ENCODE measurements at places on chromosomes 12 and 14.

DNA sequence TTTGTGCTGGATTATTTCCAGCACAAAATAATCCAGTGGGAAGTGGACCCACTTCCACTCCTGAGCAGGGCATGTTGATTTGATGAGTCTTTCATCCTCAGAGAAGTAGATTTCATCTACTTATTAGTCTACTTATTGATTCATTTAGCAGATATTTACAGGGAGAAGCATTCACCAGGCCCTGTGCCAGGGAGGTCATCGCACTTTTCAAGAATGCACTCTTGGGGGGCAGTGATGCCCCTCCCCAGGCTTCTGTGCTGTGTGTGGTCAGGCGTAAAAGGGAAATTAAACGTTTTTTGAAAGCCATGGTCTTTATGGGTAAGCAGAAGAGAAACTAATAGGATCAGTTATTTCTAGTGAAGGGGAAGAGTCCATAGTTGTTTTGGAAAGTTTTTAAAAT is 610.7 kb upstream of the TMEM132C start:
- DNase-seq: no peak

GRCh38 chr14:101407328-101407727 is 154.0 kb upstream of the DIO3 start:
- DNase-seq: no peak

DNA sequence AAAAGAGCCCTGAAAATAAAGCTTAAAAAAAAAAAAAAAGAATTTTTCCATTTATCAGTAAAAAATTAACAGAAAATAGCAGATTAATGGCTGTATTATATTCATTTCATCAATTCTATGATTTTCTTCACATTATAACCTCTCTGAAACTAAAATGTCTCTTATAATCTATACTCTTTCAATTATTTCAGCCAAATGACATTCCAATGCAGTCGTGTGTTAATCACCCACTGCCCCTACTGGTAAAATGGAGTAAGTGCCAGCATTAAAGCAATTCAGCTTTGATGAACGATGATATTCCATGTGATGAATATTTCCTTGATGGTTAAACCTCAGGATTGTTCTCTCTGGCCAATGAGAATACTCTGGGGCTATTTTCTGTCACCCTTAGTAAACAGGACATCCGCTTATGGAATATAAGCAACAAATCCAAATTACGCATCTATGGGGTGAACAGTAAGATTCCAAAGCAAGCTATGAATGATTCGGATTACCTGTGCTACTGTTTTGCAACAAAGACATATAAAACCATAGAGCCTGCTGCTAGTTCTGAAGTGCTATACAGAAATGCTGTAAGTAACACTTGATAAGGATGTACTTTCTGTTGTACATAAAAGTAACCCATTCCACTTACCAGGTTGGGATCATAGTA is 20.3 kb upstream of the SYCP3 start:
- peak; percentile 44 for DNase-seq

DNA sequence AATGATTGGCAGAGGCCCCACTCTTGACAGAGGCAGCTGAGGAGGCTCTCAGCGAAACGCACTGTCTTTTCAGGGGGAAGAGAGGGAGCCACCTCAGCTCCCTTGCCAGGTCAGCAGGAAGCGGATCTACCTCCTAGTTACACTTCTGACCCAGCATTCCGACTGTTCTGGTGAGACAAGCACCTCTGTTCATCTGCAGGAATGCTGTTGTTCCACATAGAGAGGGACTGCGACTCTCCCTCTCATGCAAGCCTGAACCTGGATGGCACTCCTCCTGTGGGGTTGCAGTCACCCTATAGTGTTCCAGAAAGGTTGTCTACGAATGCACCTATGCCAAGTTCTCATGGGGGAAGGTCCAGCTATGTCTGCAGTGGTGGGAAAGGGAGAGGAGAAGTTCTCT is 37.1 kb upstream of the AEBP2 start:
- DNase-seq: no peak

- DNase-seq: peak; percentile 42
Measured at GRCh38 chr12:65123435-65124063, 2.4 kb upstream of the WIF1 start.

GRCh38 chr14:33551963-33552362 is 398.9 kb downstream of the EGLN3 start:
- no peak for DNase-seq

- no peak for DNase-seq
Measured at GRCh38 chr12:64680235-64680634, 69.9 kb downstream of the RASSF3 start.

GRCh38 chr14:38971258-38971921 is 131.6 kb downstream of the SEC23A start:
- DNase-seq: no peak

GRCh38 chr14:66293533-66294105 is 192.6 kb upstream of the CCDC196 start:
- no peak for DNase-seq

DNA sequence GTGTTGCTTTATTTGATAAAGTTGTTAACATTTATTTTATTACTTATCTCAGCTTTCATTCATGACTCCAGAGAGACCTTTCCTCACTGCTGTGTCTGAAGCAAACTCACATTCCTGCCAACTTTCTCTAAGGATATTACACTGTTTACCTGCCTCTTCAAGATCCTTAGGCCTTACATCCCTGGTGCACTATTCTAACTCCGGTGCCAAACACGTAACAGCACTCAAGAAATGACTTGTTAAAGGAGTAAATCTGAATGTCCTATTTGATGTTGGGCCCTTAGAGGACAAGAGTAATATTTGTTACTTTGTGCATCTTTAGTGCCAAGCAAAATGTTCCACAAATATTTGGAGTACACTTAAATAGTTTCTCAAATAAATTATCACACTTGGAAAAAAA is 324.1 kb upstream of the FLRT2 start:
- no peak for DNase-seq

DNA sequence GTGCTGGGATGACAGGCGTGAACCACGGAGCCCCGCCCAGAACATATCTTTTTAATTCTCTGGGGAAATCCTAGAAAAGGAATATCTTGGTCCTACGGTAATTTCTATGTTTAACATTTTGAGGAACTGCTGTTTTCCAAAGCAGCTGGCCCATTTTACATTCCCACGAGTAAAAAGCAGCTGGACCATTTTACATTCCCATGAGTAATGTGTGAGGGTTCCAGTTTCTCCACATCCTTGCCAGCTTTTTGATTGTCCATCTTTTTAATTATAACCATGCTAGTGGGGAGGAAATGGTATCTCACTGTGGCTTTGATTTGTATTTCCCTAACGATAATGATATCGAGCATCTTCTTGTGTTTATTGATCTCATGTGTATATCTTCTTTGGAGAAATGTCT is 4.4 kb upstream of the P2RX4 start:
- DNase-seq: no peak

DNA sequence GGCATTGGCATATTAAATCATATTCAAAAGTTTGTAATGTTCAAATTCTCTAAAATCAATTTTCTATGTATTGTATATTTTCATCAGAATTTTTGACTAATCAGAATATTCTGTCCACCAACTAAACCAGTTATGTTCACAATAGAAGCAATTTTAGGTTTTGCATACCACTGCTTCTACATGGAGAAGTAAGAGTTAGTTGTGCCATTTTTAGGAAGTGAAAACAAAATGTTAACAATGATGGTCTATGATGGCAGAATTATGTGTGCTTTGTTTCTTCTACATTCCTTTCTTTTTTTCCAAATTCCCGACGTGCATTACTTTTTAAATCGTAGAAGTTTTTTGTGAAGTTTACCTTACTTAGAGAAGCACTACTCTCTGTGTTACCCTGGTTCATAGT is 29.5 kb downstream of the ABHD12B start:
- DNase-seq: no peak

DNA sequence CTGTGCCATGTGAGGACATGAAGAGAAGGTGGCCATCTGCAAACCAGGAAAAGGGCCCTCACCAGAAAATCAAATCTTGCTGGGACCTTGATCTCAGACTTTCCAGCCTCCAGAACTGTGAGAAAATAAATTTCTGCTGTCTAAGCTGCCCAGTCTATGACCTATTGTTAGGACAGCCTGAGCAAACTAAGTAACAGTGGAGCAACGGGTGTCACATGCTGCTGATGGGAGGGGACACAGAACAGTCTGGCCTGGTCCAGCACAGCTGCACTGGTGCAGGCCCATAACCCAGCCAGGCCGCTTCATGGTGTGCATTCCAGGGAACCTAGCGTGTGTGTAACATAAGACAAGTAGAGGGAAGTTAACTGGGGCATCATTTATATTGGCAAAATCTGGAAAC is 42.1 kb downstream of the GRIP1 start:
- no peak for DNase-seq

DNA sequence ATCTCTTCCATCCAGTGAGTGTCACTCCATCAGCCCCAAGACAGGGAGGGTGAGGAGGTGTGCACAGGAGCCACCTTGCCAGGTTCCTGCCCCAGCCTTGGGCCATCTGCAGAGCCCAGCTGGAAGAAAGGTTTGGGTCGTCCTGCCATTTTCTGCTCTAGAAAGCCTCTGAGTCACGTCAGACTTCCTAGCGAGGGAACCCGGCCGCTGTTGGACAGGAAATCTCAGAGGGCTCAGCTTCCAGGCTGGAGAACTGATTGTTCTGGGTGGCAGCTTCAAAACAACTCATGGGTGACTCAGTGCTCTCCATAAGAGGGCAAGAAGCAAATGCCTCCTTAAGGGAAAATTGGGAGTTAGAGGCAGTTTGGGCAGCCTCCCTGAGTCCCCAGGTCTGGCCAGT is 16.6 kb downstream of the HIP1R start:
- DNase-seq: peak; percentile 88

DNA sequence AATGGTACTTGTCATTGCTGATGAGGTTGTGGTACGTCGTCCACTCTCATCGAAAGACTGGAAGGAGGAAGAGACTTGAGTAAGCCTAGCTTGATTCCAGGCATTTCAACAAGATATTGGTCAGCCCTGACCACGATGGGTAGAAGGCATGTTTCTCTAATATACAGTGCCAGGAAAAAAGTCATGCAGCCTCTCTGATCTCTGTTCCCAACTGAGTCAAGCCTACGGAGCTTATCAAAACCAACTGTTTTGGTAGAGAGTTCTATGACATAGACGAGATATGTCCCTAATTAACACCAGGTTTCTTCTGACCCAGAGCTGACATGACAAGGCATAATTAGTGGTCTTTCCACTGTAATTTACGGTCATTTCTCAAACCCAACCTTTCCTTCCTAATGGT is 58.5 kb downstream of the NIN start:
- DNase-seq: peak; percentile 68

GRCh38 chr12:123089140-123089539 is 61.8 kb downstream of the PITPNM2 start:
- DNase-seq: no peak

DNA sequence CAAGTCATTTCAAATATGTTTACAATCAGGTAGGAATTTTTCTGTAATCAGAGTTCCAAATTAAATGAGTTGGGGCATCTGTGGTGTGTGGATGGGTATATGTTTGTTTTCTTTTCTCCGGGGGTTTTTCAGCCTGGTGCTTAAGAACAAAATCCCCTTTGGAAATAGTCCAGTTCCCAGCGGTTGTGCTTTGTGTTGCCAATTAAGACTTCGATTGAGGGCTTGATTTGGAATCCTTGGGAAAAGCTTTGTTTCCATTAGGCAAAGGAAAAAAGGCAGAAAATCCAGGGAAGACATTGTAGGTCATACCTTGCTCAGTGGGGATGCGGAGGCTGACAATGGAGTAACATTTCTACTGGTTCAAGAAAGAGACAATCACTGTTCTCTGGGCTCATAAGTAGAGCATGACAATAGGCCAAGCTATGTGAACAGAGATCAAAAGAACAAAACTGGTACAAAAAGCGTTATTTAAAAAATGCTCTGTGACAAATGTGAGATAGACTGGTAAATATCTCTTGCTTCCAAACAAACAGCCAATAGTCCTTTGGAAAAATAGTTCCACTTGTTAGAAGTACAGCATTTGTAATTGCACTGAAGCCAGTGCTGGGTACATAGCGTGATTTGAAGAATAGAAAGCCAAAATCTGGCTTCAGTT is 79.7 kb downstream of the EML1 start:
- no peak for DNase-seq

DNA sequence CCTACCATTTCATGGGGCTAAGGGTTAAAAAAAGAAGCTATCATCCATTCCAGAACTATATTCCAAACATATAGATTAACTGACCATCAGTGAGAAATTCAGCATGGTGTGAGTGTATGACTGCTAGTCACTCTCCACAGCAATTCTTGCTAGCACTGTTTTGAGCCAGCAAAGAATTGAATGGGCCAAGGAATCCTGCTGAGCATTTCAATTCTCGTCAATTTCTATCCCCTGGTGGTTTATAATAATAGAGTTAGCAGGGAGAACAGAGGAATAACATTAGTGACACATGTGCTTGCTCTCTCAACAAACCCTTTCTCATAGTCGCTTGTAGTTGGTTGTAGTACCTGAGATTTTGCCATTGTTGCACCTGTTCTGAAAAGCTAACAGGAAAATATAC is 7.2 kb downstream of the MBIP start:
- no peak for DNase-seq

- peak; percentile 64 for DNase-seq
Measured at GRCh38 chr12:105481392-105482300, 151.2 kb downstream of the C12orf75 start.

GRCh38 chr12:67068761-67069450 is 200.3 kb upstream of the CAND1 start:
- DNase-seq: peak; percentile 53

- peak; percentile 98 for DNase-seq
Measured at GRCh38 chr12:6323340-6323994, 13.0 kb downstream of the PLEKHG6 start.

GRCh38 chr14:105179191-105179590 is 1.9 kb downstream of the NUDT14 start:
- no peak for DNase-seq

GRCh38 chr12:14111230-14111865 is 129.9 kb upstream of the GRIN2B start:
- DNase-seq: no peak

DNA sequence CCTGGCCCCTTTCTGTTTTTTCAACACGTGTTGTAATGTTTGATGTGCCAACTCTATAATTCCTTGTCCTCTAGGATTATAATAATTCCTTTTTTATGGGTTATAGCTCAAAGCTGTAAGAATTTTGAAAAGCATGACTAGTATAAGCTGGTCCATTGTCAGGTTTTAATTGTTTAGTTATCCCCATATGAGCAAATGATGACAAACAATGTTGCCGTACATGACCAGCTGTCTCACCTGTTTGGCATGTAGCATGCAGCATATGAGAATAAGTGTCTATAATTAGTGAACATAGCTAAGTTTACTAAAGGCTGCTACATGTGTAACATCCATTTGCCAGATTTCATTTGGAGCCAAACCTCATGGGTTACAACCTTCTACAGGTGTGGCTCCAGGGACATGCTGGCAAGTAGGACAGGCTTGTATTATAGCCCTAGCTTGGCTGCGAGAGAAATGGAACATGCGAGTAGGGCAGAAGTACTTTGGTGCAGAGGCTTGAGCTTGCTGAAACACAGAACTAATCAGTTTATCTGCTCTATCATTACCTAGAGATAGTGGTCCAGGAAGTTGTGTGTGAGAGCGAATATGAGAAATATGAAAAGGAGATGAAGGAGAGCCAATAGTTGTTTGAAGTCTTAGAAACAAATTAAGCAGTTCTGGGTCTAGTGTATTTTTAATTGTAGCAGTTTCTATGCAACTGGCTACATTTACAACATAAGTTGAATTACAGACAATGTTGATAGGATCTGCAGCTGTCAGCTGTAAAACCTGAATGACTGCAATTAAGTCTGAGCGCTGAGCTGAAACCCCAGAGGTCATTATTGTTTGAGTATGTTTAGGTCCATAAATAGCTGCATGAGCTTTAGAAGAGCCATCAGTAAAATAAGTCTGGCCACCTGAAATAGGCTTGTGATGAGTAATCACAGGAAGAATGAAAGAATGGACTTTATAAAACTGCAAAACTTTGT is 22.6 kb upstream of the MAPKAPK5 start:
- DNase-seq: no peak
